ENCODE measurements at places on chromosomes 2 and 18. TPM values are rescaled to one million over a fixed set of nuclear protein-coding genes. Genes with fewer than 3 reads are reported as not detected.

SFTPB gene
- not detected for total RNA-seq

RAPH1 gene
- 9.9 TPM for total RNA-seq

ANO7 gene
- 2.1 TPM for total RNA-seq

SPRED2 gene
- total RNA-seq, result 7.9 TPM

AQP12B gene
- total RNA-seq, result not detected

NEB gene
- total RNA-seq, result 0.05 TPM

C18orf32 gene
- total RNA-seq, result 12.7 TPM

TMEFF2 gene
- not detected for total RNA-seq

SERPINE2 gene
- 30.9 TPM for total RNA-seq

ZNF892 gene
- total RNA-seq, result 3.8 TPM

SLC9A2 gene
- total RNA-seq, result 0.07 TPM

TWIST2 gene
- not detected for total RNA-seq
